Right hindlimb (tissue), 1 donor: ENCODE measurements at places on chromosomes 1 and 21.
A peak's percentile ranks its signal among the peaks of the same experiment; 100 is the strongest.

DNA sequence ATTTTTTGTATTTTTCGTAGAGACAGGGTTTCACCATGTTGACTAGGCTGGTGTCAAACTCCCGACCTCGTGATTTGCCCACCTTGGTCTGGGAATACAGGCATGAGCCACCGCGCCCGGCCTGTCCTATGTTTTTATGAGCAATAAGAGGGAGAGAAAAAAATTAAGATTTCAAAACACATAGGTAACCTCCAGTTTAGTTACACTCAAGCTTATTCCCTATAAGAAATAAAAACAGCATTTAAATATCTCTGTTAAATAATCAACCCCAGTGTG is 7.1 kb downstream of the RSBN1 start:
- DNase-seq, result no peak

DNA sequence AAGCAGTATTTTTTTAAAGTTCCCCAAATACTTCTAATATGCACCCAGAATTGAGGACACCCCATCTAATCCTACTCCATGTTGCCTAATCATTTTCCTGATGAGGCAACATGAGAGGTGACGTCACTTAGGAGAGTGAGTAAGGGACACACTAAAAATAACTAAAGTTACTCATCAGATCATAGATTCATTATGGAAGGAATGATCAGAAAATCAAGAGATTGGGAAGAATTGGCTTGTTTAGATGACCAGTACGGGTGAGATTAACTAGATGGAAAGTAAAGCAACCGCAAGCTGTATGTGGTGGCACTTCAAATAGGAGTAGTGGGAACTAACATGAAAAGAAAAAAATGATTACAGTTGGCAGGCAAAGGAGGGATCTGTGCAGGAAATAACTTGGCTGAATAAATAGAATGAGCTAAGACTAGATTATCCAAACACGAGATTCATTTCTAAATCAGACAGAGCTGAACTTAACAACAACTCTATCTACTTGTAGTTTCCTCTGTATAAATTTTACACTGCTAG is 61.4 kb upstream of the CXADR start:
- DNase-seq, result no peak

- DNase-seq, result no peak
These were observed 552.6 kb downstream of the MRPL39 start for GRCh38 chr21:25054689-25055088.

DNA sequence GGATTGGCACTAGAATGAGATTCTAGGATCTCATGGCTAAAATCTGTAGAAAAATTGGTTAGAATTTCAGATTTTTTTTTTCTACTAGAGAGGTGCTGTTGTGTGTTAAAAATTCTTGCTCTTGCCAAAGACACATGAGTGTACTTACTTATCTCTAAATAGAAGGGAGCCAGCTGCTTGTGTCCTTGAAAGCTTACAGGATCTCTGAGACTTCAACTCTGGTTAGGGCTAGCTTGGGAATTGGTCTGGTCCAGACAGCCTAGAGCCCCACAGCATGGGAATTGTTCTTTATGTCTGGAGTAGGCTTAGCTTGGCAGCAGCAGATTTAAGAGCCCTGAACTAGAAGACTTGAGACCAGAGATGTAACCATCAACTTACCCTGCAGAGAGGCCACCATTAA is 37.3 kb downstream of the MACO1 start:
- DNase-seq, result no peak

DNA sequence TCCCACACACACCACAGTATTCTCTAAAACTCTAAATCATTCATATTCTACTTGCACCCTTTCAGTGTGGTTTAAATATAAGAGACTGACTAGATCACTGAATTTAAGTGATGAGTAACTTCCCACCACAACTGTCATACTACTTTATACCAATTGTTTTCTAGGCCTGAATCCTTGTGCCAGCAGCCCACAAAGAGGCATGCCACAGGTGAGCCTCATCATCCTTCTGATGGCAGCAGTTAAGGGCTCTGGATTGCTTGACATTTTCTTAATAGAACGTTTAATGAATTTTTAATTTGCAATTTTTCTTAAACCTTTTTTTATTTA is 9.6 kb downstream of the C1orf105 start:
- no peak for DNase-seq

GRCh38 chr1:201585093-201585483 is 46.2 kb downstream of the NAV1 start:
- no peak for DNase-seq

DNA sequence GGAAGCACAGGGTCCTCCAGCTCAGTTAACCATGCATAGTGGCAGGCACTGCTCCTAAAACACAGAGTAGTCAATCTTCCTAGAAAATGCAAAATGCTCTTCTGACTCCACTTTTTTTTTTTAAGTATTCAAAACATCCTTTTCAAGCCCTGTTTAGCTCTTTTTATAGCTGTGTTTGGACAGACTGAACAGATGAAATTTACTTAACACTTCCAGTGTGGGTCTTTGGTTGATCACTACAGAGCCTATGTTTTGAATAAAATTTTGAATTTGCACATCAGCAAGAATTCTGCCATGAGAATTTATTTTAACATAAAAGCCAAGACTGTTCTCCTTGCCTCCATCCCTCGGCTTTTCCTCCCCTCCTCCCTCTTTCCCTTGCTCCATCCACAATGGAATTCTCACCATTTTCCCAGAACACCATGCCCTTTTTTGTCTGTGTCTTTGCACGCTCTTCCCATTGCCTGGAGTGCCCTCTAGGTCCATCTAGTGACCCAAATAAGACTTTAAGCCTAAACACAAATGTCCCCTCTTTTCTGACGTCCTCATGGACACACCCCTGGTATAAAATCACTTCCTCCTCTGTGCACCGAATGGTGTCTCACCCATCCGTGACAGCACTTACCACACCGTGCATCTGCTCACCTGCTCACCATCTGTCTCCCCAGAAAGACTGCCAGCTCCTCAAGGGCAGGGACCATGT is 24.0 kb upstream of the CPT2 start:
- DNase-seq, result no peak

- DNase-seq, result no peak
These were observed 38.6 kb downstream of the LHX4 start for GRCh38 chr1:180268556-180269075.

GRCh38 chr1:228941666-228942065 is 206.4 kb downstream of the RHOU start:
- DNase-seq, result no peak

DNA sequence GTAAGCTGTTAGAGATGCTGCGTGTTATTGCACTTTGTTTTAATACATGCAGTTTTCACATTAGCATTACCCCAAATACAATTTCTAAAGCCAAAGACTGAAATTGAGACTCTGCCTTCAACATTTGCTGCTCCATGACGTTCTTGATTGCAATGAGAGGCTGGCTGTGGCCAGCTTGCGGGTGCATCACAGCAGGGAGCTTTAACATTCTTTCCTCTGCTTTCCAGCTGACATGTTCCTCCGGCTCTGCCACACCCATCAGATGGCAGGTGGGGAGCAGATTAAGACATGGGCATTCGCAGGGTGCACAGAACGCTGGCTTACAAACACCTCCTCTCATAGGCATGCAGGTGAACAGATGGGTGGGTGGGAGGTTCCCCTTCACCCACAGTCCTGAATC is 314.1 kb downstream of the DISC1 start:
- DNase-seq, result peak; percentile 63

- DNase-seq, result no peak
These were observed 1.7 kb upstream of the RASAL2 start for GRCh38 chr1:178091986-178092745.

GRCh38 chr1:243470502-243470901 is 214.7 kb downstream of the SDCCAG8 start:
- no peak for DNase-seq

DNA sequence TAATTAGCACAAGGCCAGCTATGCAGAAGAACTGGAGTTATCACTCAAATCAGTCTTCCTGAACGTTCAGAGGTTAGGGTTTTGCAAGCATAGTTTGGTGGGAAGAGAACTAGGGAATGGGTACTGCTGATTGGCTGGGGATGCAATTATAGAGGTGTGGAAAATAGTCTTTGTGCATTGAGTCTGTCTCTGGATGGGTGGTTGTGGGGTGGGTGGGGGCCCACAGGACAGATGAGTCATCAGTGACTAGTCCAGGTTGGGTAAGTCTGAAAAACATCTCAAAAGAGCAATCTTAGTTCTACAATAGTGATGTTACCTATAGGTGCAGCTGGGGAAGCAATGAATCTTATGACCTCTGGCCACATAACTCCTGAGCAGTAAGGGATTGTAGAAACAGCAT is 89.7 kb upstream of the HMCN1 start:
- DNase-seq, result no peak

GRCh38 chr1:203197625-203198024 is 11.1 kb upstream of the CHI3L1 start:
- no peak for DNase-seq

DNA sequence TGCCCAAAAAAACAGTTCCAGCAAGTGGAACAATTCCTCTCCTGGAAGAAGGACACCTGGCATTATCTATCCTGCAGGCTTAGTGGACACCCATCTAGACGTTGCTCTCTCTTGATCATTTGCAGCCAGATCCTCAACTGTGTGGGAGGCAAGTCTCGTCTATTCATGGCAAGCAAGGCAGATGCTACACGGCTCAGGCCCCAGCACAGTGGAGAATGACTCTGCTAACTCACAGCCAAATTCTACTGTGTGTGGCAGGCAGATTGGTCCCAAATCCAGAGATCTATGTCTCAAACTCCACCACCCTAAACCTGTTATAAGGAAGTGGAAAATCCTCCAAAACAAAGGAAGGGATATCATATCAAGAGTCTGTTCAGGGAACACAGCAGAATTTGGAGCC is 7.0 kb downstream of the TNNT2 start:
- DNase-seq, result no peak

DNA sequence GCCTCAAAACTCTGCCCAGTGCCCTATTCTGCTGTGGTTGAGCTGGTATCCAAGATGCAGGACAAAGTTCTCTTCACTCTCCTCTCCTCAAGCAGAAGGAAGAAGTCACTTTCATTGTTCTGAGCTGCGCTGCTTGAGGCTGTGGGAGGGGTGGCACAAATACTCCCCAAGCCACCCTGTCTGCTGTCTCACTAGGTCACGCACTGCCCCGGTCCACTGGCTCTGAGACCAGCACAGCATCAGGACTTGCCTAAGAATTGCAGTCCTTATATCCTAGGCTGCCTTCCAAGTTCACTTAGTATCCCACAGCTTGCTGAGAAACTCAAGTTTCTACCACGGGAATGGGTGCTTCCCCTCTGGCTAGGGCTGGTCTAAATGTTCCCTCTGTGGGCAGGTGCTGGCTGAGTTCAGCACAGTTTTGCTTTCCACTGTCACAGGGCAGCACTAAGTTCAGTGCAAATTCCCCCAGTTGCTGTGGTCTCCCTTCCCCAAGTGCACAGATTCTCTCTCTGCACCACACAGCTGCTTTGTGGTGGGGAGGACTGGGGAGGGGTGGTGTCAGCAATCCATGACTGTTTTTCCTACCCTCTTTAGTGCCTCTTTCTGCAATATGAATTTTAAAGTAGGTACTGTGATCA is 32.4 kb downstream of the SLC9C2 start:
- no peak for DNase-seq

DNA sequence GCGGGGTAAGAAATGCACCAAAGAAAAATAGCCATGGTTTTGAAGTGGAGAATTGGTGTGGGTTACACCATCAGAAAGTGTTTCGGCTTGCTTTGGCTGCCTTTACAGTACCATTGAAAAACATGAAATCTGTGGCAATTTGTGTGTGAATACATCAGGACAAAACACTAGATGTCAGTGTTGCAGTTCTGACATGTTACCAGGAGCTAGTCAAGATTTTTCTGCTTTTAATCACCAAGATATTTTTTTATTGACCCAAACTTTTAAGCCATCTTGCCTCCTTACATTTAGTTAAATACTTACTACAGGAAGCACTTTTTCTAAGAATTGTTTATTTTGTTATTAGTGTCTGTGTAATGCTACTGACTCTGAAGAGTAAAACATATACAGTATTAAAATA is 14.3 kb downstream of the RRP15 start:
- no peak for DNase-seq

DNA sequence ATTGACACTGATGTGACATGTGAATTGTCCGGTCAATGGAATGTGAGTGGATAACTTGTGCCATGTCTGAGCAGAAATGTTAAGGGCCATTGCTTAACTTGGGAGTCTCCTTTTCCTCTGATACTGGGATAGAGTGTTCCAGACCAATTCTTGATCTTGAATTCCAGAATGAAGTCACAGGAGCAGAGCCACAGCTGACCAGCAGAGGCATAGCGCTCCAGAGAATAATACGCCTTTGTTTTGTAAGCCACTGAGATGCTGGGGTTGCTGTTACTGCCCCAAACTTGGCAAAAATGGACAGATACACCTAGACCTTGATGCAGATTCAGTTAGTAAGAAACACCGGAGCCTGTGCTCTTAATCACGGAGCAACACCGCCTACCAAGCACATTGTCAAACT is 6.3 kb downstream of the KCNJ6 start:
- no peak for DNase-seq

GRCh38 chr1:115495625-115496024 is 146.1 kb upstream of the VANGL1 start:
- DNase-seq, result no peak

DNA sequence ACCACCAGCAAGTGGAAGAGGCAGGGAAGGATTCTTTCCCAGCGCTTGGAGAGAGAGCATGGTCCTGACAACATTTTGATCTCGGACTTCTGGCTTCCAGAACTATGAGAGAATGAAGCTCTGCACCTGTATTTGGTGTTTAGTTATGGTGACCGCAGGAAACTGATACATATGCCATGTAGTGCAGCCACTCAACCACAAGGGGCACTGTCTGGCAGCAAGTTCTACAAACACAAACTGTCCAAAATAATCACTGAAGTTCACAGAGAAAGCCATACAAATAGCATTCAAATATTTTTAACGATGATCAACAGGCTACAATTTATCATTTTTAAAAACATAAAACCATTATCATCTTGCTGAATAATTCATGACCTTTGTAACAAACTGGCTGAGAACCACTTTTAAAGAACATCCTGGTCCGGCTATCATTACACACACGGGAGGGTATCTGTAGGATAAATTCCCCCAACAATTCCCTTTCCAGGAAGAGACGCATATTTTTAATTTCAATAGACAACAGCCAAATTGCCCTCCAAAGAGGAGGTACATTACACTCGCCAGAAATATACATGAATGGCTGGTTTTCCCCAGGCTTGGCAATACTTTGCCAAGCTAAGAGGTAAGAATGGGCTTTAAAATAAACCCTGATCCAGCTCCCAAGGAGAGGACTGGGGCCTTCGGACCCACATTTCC is 9.2 kb upstream of the CBR3 start:
- DNase-seq, result no peak

DNA sequence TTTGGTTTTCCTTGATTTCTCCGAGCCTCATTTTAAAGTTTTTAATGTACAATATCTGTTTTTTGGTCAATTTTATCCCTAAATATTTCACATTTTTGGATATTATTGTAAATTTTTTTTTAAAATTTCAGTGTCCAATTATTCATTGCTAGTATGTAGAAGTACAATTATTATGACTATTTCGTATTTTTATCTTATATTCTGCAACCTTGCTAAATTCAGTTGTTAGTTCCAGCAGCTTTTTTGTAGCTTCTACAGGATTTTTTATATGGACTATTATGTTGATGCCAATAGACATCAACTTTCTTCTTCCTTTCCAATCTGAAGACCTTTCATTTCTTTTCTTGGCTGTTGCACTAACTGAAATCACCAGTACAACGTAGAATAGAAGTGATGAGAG is 4.1 kb upstream of the PLA2G2F start:
- DNase-seq, result no peak
